H1 (cell line): ENCODE measurements at places on chromosomes 16 and 17. TPM values are rescaled to one million over a fixed set of nuclear protein-coding genes. Genes with fewer than 3 reads are reported as not detected.

The MMP15 gene
- polyA plus RNA-seq: 38.5 and 64.8 TPM in 2 replicates

The MT4 gene
- not detected in 2 replicates for polyA plus RNA-seq

The STAC2 gene
- polyA plus RNA-seq: 1.5 and 2.5 TPM in 2 replicates

The TNFRSF17 gene
- polyA plus RNA-seq: not detected in 2 replicates

The TPSG1 gene
- not detected in 2 replicates for polyA plus RNA-seq

The MYH3 gene
- 0.65 and 1.6 TPM in 2 replicates for polyA plus RNA-seq

The ESRP2 gene
- polyA plus RNA-seq: 35.1 and 52.8 TPM in 2 replicates

The DHX58 gene
- 9.9 and 10.3 TPM in 2 replicates for polyA plus RNA-seq
